GM18507 (cell line): ENCODE measurements at places on chromosomes 2 and 18.

GRCh38 chr2:236089271-236090026 lies 78.7 kb downstream of the GBX2 start:
- DNase-seq = no peak

- DNase-seq = no peak
These were observed 51.2 kb downstream of the CTNNA2 start for GRCh38 chr2:79564065-79564464.

DNA sequence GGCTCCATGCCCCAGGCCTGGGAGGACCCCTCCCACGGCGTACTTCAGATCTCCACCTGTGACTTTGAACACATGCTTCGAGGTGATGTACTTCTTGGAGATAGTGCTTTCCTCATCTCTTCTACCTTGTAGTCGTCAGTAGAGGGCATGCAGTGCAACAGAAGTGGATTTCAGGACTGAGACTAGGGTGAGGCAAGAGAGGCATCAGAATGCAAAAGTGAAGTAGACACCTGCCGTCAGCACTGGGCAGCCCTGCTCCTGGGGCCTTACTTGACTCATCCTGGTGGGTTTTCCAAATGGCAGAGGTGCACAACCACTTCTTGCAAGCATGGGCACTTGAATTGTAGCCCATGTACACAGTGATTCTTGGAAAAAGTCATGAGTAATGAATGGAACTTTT lies 258.8 kb downstream of the NEDD4L start:
- DNase-seq = no peak

GRCh38 chr2:197973772-197974171 lies 169.4 kb downstream of the PLCL1 start:
- no peak for DNase-seq

- no peak for DNase-seq
These were observed 272.3 kb upstream of the EPHA4 start for GRCh38 chr2:221844212-221845020.

GRCh38 chr2:101479810-101480209 lies 4.9 kb upstream of the RFX8 start:
- no peak for DNase-seq

GRCh38 chr2:196172951-196173350 lies 1.6 kb upstream of the STK17B start:
- DNase-seq = no peak

- DNase-seq = no peak
These were observed 78.1 kb downstream of the ASAP2 start for GRCh38 chr2:9284521-9285297.

- no peak for DNase-seq
These were observed 30.7 kb upstream of the GPAT2 start for GRCh38 chr2:96065381-96065930.

GRCh38 chr2:10381997-10382353 lies 66.2 kb downstream of the ODC1 start:
- DNase-seq = no peak

DNA sequence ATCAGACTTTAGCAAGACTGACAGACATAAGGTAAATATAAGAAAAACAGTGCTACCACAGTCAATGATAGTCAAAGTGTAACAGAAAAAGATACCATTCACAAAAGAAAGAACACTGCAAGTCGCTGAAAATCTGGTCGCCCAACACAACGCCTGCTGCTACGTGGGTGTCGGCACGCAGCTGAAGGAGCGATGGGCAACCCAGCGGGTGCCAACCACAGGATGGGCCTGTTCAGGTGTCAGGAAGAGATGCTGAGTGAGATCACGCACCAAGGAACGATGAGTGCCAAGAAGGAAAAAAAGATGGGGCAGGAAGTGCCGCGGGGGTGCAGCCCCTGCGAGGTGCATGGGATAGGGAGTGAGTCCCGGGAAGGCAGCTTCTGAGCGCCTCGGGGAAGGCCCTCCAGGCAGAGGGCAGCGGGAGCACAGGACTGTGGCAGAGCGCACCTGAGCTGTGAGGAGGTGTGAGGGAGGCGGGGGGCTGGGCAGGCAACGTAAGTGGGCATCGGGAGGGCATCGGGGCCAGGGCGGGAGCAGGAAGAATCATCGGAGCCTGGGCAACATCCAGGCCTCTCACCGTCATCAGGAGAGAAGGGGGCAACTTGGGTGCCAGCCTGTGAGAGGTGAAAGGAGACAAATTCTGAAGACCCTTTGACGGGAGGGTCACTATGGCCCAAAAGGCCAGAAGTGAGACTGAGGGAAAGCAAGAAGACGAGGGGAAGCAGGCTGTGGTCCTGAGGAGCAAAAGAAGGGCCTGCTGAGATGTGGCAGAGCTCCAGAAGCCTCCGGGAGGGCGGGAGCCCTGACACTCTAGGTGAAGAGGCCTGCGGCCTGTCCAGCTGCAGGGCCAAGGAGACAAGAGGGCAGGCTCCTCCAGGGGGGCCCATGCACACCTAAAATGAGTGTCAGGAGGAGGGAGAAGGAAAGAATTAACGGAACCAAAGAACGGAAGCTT lies 14.8 kb upstream of the MTERF4 start:
- no peak for DNase-seq

DNA sequence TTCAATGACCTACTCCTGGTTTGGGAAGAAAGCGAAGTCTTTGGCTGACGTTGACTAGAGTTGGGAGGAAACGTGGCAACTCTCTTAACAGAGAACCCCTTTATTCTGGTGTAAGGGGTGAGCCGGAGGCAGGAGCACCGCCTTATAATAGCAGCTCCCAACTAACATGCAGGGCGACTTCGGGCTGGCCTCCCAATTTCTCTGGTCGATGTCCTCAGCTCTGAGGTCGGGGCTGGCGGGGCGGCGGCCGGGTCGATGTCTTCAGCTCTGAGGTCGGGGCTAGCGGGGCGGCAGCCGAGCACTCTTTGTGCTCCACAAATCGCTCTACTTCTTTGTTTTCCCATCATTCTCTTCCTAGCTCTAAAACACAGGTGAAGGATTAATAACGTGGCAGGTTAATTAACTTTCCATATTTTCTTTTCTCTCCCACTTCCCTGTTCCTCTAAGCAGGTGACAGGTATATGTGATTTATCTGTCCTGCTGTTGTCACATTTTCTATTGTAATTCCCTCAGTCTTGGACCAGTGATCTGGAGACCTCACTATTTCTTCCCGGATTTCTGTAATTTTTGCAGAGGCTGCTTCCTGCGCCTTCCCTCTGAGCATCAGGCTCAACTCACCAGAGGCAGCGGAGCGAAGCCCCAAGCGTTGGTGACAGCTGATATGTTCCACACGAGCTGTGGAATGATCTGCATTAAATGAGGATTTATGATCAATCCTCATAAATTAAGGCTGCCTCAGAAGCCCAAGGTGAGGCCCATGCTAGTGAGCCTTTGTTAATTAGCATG lies 64.3 kb downstream of the ACKR3 start:
- DNase-seq = no peak

DNA sequence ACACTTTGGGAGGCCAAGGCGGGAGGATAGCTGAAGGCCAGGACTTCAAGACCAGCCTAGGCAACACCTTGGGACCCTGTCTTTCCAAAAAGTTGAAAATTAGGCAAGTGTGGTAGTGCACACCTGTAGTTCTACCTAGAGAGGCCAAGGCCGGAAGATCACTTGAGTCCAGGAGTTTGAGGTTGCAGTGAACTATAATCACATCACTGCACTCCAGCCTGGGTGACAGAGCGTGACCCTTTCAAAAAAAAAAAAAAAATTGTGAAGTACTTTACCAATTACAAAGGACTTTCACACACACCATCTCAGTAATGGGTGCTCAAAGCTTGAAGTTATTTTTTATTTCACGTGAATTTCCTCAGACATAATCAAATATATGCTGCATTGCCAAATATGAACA lies 65.0 kb downstream of the ATAD2B start:
- no peak for DNase-seq

DNA sequence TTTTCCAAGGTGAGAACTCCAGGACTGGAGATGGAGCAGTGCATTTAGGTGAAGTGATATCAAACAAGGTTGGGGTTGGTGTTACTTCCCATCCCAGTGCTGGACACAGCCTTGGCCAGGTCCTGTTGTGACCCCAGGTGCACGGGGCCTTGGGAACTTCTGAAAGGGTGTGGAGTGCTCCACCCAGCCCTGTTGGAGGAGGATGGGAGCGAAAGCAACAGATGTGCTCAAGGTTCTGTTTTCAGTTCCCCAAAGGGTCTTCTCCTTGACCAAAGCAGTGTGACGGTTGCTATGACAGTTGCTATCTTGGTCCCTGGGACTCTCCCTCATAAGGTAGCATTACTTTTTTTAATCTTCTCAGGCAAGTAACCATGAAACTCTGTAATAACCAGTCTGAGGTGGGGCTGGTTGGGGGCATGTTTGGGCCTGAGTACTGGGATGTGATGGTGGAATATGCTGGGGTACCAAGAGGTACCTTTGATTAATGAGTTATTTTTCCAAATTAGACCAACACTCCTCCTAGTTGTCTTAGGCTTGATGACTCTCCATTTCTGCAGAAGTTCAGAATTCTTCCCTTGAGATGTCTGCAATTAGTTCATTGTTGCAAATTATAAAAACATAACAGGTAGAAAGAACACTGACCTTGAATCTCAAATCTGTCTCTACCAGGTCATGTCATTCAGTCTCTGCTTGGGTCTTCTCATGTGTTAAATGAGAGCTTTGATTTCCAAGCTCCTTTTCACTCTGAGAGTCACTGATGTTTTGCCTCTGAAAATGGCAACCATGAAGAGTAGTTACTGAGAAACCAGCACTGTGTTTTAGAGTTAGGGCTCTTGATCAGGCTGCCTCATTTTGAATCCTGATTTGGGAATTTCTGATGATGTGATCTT lies 154.5 kb downstream of the RPIA start:
- DNase-seq = no peak

DNA sequence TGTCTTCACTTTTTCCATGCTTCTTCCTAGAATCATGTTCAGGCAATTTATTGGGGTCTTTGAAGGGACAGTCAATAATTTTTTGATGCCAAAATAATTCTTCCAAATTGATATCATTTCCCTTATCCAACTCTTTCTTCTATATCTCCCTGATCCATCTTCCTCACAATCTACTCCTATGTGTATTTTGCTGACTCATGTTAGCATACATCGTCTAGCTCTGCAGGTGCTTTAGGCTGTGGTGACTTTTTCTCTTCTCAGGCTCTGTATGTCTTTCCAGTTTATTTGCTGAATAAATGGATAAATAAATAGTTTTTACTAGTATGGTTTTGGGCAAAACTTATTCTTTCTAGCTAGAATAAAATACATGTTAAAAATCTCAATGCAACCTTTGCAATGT lies 1650.9 kb upstream of the TMEFF2 start:
- no peak for DNase-seq

- peak; percentile 8 for DNase-seq
These were observed 15.9 kb downstream of the C2orf74 start for GRCh38 chr2:61177727-61178549.

- DNase-seq = no peak
These were observed 23.7 kb downstream of the RNF125 start for GRCh38 chr18:32042337-32042736.

DNA sequence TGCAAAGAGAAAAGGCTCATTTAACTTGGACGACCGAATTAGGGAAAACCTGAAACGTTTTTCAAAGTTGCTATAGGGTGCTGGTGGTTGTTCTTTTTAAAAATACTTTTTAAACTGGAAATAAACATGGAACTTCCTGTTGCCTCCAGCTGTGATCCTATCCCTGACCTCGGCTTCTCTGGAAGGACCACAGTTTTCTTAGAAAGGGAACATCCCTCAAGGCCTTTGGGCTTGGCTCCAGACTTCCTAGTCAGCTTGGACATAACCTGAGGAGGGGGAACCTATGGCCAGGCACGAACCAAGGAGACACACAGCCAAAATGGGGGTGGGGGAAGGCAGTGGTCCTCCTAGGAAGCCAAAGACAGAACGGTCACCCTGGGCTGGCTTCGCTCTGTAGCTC lies 57.7 kb downstream of the CENPO start:
- no peak for DNase-seq

DNA sequence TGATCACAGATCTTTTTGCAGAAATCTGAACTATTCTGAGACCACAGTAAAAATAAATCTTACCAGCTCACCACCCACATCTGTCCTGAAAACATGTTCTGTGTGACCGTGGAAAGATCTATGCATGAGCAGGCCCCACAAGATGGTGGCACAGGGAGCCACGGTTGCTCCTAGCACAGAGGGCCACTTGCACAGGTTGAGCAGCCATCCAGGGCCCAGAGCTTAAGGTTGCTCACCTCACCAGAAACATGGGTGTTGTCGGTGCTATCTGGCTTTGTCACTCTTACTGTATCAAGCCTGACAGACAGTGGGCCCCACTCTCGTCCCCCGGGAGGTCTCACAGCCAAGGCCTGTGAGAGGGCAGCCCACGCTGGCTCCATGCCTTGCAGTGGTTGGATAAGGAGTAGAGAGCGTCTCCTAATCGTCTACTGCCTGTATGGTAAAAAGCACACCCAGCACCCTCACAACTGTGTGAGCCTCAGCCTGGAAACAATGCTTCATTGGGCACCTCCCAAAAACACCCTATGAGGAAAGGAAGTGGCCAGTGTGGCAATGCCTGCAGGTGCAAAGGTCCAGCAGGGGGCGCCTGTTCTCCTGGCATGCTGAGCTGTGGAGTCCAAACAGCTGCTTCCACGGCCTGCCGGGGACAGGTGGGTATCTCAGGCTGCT lies 19.6 kb downstream of the TUBB6 start:
- DNase-seq = peak; percentile 63

DNA sequence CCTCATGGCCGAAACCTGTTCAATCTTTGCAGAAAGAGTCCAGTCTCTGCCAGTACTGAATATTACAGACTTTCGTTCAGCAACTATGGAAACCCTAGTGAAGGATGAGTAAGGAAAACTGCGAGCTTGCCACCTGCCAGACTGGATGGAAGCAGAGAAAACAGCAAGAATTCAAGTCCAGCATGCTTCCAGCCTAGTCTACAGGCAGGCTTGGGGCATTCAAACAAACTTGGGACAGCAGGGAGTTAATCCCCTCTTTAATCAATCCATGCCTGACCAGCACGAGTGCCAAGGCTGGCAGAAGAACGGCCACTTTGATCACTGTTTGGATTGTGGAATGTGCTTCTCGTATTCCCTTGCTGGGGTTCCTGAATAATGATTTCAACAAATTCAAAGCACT lies 145.2 kb downstream of the EPHA4 start:
- DNase-seq = no peak

DNA sequence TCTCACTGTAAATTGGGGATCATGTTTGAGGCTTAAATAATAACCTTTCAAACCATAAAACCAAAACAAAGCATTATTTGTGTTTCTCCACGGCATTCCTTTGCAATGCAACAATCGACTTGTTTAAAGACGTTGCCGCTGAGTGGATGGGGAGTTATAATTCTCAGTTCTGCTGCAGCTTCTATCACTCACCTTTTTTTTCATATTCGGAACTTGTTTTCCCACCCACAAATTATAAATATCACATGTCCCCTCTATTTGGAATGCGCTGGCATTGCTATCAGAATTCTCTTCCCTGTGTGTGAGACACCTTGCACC lies 372.8 kb upstream of the SMIM21 start:
- DNase-seq = no peak
